ENCODE measurements at places on chromosomes 3 and 15. TPM values are rescaled to one million over a fixed set of nuclear protein-coding genes. Genes with fewer than 3 reads are reported as not detected.

- no peak for DNase-seq
Measured at GRCh38 chr3:150469931-150470740, 62.0 kb downstream of the TSC22D2 start.

Gene TGM5
- total RNA-seq = under 0.01 TPM

Gene MYZAP
- total RNA-seq = 0.27 TPM

Gene ZKSCAN7
- total RNA-seq = 15.6 TPM

Gene CCDC80
- under 0.01 TPM for total RNA-seq

GRCh38 chr3:158718490-158719170 lies 13.6 kb downstream of the RARRES1 start:
- no peak for DNase-seq

Gene UBL7
- 94.0 TPM for total RNA-seq

DNA sequence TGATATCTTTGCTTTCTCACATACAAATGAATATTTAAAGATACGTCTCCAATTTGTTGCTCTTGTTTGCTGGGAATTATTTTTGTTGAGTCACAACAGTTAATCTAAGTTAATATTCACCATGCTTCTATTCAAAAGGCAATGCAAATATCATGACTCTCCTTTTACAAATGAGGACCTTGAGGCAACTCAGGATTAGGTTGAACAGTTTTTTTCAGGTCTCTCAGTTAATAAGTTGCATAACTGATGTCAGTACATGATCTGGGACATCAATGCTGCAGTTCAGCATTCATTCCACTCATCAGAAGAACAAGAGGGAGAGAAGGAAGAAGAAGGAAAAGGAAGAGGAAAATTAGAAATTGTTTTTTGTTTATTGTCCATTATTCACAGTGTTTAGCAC lies 781 bp upstream of the NAALADL2 start:
- no peak for DNase-seq

GRCh38 chr3:196994056-196994455 lies 25.4 kb upstream of the PIGZ start:
- DNase-seq = no peak

DNA sequence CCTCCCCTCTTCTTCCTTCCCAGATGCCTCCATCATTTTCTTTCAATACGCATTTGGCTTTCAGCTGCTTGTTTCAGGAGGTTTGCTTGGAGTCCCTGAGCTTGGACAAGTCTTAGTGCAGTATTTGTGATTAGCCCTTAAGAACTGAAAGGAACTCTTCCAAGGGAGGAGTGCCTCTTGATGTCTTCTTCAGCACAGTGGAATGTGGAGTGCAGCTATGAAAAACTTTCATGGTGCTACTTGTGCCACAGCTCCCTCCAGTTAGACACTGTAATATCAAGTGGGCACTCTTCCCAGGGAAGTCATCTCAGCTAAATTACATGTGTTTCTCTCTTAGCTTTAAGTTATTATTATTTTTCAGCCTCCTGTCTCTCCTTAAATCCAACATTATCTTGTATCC lies 173.1 kb downstream of the NECTIN3 start:
- DNase-seq = no peak

DNA sequence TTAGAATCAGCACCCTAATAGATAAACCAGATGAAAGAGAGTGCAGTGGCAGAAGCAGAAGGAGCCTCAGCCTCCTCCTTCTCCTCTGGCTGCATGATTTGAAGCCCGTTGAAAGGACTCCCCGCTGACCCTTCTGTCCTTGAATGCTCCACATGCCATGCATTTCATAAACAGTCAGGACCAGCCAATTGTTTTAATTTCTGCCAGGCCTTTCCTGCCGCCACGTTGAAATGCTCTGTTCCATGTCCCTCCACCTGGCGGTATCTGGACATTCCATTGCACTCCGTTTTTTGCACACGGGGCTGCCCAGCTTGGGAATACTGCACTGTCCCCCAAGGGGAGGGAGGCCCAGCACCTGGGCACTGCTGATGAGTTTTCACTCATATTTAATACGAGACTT lies 35.2 kb upstream of the GLCE start:
- no peak for DNase-seq

DNA sequence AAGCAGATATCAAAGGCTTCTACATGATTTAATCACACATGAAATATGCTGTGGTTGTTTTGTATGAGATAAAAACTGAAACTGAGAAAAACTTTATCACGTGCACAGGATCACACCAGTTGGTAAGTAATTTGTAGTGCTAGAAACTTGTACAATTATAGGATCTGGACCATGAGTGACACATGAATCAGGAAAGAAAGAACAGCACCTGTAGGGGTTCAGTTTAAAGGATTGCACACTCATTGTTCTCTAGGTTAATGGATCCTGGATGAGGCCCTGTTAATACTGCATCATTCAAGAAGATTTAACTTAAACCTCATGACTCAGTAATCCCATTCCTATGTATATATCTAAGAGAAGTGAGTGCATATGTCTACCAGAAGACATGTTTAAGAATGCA lies 87.9 kb downstream of the STT3B start:
- no peak for DNase-seq

- no peak for DNase-seq
Measured at GRCh38 chr3:60542995-60543394, 708.3 kb downstream of the FHIT start.

DNA sequence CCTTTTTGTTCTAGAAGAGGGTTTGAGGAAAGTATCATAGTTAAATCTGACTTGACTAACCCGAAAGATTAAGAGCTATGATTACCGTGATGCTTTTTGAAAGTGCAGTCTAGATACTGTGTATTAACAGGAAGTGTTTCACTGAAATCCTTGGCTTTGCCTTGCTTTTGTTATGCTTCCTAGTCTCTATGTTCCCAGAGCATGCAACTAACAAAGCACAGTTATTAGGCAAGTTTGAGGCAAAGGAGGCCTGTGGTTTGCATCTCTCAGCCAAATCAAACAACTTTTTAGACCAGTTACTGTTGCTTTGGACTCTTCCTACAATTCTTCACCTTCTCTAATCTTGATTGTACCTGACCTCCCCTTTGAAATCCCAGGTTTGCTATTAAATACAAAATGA lies 3.9 kb downstream of the LXN start:
- no peak for DNase-seq

DNA sequence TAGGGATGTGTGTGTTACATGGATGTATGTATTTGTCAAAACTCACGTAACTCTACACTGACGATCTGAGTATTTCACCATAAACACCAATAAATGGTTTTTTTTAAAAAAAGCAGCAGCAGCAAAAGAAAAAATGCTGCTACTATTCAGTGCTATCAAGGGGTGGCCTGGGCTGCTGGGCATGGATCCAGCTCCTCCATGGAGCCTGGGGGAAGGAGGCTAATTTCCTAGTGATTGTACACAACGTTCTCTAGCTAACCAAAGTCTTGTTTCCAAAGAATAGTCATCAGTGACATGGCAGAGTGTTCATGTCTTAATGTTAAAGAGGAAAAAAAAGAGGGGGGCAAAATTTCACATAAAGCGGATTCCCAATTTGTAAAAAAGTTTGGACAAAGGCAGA lies 29.0 kb downstream of the POMGNT2 start:
- DNase-seq = no peak

DNA sequence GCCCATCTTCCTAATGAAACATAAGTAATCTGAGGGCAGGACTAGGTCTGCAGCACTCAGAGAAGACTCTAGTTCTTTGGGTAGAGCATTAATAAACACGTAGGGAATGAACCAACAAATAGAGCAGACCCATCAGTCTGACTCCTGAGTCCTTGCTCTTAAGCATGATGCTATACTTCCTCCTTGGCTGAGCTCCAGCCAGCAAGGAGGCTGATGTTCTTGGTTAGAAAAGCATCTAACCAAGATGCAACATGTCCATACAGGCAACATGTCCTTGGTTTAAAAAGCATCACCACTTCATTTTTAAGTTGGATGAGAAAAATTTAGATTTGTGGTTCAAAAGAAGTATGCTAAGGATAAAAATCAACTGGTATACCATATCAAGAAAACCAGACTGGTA lies 8.5 kb upstream of the MYH15 start:
- DNase-seq = no peak

DNA sequence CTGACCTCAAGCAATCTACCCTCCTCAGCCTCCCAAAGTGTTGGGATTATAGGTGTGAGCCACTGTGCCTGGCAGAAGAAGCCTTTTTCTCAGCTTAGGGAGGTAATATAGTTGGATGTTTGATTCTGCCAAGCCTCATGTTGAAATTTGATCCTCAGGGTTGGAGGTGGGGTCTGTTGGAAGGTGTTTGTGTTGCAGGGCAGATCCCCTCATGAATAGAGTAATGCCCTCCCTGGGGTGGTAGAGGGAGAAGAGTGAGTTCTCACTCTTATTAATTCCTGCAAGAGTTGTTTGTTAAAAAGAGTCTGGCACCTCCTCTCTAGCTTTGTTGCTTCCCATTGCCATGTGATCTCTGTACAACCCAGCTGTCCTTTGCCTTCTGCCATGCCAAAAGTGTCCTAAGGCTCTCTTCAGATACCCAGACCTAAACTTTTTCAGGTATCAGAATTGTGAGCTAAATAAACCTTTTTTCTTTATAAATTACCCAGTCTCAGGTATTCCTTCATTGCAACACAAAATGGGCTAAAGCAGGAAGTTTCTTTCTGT lies 16.4 kb downstream of the NECTIN3 start:
- no peak for DNase-seq

GRCh38 chr15:58003810-58004209 lies 61.7 kb downstream of the ALDH1A2 start:
- DNase-seq = no peak

GRCh38 chr3:178097576-178097975 lies 438.7 kb upstream of the KCNMB2 start:
- no peak for DNase-seq

GRCh38 chr15:99970891-99971430 lies 237.7 kb upstream of the LYSMD4 start:
- DNase-seq = no peak

Gene SLC28A1
- total RNA-seq = not detected

Gene HTR3E
- not detected for total RNA-seq

Gene TMIE
- under 0.01 TPM for total RNA-seq
